Trophoblast cell (in vitro differentiated cells and primary cell): ENCODE measurements at places on chromosomes 3 and 15.

DNA sequence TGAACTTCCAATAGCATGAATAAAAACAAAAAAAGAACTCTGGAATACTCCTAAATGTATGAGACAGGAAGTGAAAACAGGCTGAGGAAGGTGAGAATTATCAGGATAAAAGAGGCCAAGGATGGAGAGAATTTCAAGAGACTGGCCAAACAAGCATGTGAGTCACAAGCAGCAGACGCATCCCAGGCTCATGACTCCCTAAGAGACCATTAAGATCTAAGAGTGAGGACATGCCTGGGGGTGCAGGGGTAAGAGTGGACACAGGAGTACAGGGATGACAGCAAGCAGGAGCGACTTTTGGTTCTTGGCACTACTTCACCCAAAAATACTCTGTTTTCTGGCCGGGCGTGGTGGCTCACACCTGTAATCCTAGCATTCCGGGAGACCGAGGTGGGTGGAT lies 7.1 kb downstream of the SCAMP2 start:
- no peaks in the 10 kb centered on the region for H3K27me3 ChIP-seq
- no peak overlapping the region for H3K4me3 ChIP-seq

- H3K36me3 ChIP-seq = no peaks in the 10 kb centered on the region
- H3K27me3 ChIP-seq = no peaks in the 10 kb centered on the region
- H3K27ac ChIP-seq = peak overlapping the region; percentile 6
- DNase-seq = no peak
Measured at GRCh38 chr3:172279974-172280373, 168.3 kb downstream of the GHSR start.

GRCh38 chr15:69609776-69610175 lies 157.2 kb downstream of the RPLP1 start:
- no peaks in the 10 kb centered on the region for H3K36me3 ChIP-seq
- no peaks in the 10 kb centered on the region for H3K27me3 ChIP-seq
- no peak overlapping the region for H3K27ac ChIP-seq
- DNase-seq = no peak
- H3K4me3 ChIP-seq = no peak overlapping the region

- no peak for DNase-seq
- H3K4me1 ChIP-seq = no peaks in the 10 kb centered on the region
- peaks cover 1% of the 10 kb centered on the region for H3K36me3 ChIP-seq
- no peak overlapping the region for H3K4me3 ChIP-seq
- no peaks in the 10 kb centered on the region for H3K27me3 ChIP-seq
Measured at GRCh38 chr3:44612678-44613077, 12.2 kb upstream of the ZNF197 start.

DNA sequence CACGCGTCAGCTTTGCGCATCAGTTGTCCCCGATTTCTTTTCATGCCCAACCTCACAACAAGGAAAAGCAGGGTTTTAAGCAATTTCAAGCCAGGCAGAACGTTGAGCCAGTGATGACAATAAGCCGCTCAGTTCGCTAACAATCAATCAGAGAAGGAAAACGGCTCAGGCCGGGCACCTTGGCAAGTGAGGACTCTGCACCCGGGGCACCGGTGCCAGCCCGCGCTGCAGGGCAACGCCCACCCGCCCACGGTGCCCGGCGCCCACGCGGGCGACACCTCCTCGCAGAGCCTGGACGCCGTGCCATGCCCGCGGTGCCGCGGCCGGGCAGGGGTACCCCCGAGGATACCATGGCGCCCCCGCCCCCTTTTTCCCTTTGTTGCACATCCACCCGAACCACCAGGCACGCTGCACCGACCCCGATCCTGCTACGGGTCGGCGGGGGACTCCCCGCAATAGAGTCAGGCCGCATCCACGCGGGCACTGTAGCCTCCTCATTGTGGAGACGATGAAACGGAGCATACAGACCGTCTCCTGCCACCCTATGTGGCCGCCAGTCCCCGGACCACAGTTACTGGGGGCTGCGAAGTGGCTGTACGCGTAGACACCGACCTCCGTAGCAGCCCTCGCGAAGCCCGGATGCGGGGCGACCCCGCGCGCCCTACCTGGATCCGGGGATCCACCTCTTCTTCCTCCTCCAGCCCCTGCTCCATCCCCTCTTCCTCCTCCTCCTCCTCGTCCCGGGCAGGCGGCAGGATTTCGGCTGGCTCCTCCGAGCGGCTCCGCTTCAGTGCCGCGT lies 581 bp downstream of the SH3BP5 start:
- no peaks in the 10 kb centered on the region for H3K27me3 ChIP-seq
- H3K27ac ChIP-seq = peak overlapping the region; percentile 78
- peaks cover 24% of the 10 kb centered on the region for H3K36me3 ChIP-seq
- no peak for DNase-seq
- H3K4me1 ChIP-seq = peaks cover 46% of the 10 kb centered on the region

GRCh38 chr15:48466820-48467219 lies 135.6 kb downstream of the DUT start:
- H3K4me1 ChIP-seq = peaks cover 6% of the 10 kb centered on the region
- no peak overlapping the region for H3K27ac ChIP-seq
- peaks cover 2% of the 10 kb centered on the region for H3K36me3 ChIP-seq
- no peak overlapping the region for H3K4me3 ChIP-seq

- DNase-seq = peak; percentile 87
- H3K36me3 ChIP-seq = no peaks in the 10 kb centered on the region
- peaks cover 4% of the 10 kb centered on the region for H3K4me1 ChIP-seq
- no peaks in the 10 kb centered on the region for H3K27me3 ChIP-seq
- no peak overlapping the region for H3K4me3 ChIP-seq
- H3K27ac ChIP-seq = peak overlapping the region; percentile 49
Measured at GRCh38 chr3:16801698-16802097, 83.1 kb upstream of the PLCL2 start.

- H3K4me1 ChIP-seq = peaks cover 3% of the 10 kb centered on the region
- H3K36me3 ChIP-seq = no peaks in the 10 kb centered on the region
- no peak overlapping the region for H3K4me3 ChIP-seq
- no peak overlapping the region for H3K27ac ChIP-seq
- no peaks in the 10 kb centered on the region for H3K27me3 ChIP-seq
- no peak for DNase-seq
Measured at GRCh38 chr15:77866596-77867125, 210.8 kb downstream of the TBC1D2B start.

DNA sequence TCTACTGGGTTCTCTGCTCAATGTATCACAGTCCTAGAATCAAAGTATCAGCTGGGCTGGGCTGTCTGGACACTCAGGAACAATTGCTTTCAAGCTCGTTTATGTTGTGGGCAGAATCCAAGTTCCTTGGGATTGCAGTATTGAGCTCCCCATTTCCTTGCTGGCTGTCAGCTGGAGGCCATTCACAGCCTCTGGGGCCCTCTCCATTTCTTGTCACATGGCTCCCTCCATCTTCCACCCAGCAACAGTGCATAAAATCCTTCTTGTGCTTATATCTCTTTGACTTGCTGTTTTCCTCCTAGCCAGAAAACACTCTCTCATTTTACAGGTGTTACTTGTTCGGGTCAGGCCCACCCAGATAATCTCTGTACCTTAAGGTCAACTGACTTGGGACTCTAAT lies 363.5 kb downstream of the IGSF11 start:
- no peaks in the 10 kb centered on the region for H3K36me3 ChIP-seq
- H3K4me3 ChIP-seq = no peak overlapping the region
- no peaks in the 10 kb centered on the region for H3K27me3 ChIP-seq
- H3K4me1 ChIP-seq = no peaks in the 10 kb centered on the region
- no peak for DNase-seq

- no peak overlapping the region for H3K4me3 ChIP-seq
- DNase-seq = peak; percentile 64
- no peaks in the 10 kb centered on the region for H3K4me1 ChIP-seq
- no peaks in the 10 kb centered on the region for H3K36me3 ChIP-seq
- H3K27ac ChIP-seq = no peak overlapping the region
Measured at GRCh38 chr3:36124118-36124796, 256.0 kb upstream of the STAC start.

DNA sequence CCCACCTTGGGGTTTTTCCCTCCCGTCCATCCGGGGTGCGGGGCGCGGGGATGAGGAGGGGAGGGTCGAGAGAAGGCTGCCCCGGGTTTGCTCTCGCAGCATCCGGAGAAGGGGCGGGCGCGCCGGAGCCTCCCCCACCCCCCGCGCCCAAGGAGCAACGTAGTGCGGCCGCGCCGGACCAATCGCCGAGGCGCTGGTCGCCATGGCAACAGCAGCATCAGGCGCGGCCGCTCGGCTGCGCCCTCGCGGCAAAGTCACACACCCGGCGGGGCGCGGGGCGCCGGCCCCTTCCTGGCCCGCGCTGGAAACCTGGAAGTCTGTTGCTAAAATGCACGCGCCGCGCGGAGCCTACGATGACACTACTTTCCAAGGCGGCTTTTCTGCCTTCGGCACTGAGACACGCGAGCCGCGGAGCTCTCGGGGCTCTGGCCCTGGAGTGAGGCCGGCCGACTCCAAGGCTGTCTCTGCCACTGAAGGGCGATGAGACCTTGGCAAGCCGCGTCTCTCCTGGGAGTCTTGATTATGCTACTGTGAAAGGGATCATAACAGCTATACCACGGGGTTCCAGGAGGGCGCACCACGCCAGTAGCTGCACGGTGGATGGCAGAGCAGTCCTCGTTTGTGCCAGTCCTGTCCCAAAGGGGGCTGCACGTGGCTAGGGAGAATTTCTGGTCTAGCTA lies at the start of gene IQSEC1:
TSS of gene IQSEC1 (minus strand) at position 104 of the 680 bp plus-strand sequence. CDS start 415 bp downstream, outside the sequence.
- no peaks in the 10 kb centered on the region for H3K36me3 ChIP-seq
- H3K4me1 ChIP-seq = no peaks in the 10 kb centered on the region

GRCh38 chr3:192864941-192865340 lies 52.7 kb downstream of the MB21D2 start:
- H3K4me1 ChIP-seq = peaks cover 26% of the 10 kb centered on the region
- no peaks in the 10 kb centered on the region for H3K36me3 ChIP-seq
- no peaks in the 10 kb centered on the region for H3K27me3 ChIP-seq
- no peak overlapping the region for H3K27ac ChIP-seq
- no peak for DNase-seq

- H3K36me3 ChIP-seq = no peaks in the 10 kb centered on the region
- DNase-seq = no peak
- no peak overlapping the region for H3K4me3 ChIP-seq
- H3K27ac ChIP-seq = no peak overlapping the region
- peaks cover 14% of the 10 kb centered on the region for H3K4me1 ChIP-seq
Measured at GRCh38 chr15:47813748-47814384, 96.6 kb downstream of the SEMA6D start.

DNA sequence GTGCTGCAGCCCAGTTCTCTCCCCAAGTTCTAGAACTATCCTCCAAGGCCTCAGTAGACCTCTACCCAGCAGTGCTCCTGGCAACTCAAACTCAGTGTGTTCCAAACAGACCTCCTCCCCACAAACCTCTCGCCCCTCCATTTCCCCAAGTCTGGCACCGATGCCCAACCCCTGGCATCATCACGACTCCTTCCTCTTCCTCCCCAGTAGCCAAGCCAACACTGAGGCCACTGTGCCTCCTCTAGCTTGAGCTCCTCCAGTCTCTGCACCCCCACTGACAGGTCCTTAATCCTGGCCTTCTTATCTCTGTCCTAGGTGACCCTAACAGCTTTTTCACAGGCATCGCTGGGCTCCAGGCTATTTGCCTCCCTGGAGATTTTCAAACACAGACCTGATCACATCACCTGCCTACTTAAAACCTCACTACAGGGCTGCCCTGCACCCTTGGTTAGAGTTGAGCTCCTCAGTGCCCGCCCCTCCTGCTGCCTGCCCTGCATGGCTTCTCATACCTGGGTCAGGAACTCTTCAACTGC lies 6.8 kb downstream of the ARPIN start:
- no peaks in the 10 kb centered on the region for H3K4me1 ChIP-seq
- DNase-seq = no peak
- H3K27me3 ChIP-seq = no peaks in the 10 kb centered on the region
- H3K36me3 ChIP-seq = peaks cover 8% of the 10 kb centered on the region
